ENCODE measurements at places on chromosomes 6 and 20.

- no peak for DNase-seq
Observed at GRCh38 chr6:118377711-118378414, 170.2 kb upstream of the PLN start.

- DNase-seq = no peak
Observed at GRCh38 chr6:152874846-152875568, 107.8 kb downstream of the FBXO5 start.

GRCh38 chr6:144360401-144360800 is 75.3 kb downstream of the UTRN start:
- DNase-seq = no peak

DNA sequence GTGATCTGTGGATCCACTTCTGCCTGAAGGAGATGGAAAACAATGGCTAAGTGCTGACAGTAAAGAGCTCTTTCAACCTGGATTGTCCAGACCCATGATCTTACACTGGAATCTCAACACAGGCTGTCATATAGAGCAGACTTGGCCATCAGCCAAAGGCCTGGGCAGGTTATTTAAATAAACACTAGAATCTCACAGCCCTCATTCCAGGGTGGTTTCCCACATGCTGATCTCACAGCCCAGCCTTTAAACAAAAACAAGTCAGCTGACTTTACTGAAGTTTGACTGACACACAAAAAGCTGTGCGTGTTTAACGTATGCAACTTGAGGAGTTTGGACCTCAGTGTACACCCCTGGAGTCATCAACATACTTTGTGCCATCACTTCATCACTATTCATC is 28.4 kb downstream of the SYNDIG1 start:
- DNase-seq = peak; percentile 1
